ENCODE measurements at places on chromosomes 2 and 18.

DNA sequence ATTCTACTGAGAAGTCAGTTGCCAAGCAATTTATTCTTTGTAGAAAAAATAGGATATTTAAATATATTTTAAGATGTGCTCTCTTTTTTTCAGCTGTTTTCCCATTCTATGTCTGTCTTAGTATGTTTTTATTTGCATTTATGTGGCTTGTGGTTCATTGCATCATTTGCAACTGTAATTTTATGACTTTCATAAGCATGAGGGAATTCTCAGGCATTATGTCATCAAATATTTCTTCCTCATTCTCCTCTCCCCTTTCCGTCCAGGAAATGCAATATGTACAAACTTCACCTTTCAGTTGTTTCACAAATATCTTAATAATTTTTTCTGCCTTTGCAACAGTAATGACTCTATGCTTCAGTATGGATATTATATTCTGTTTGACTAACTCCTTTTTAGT, 560.2 kb upstream of the LRATD1 start:
- DNase-seq = no peak

GRCh38 chr2:216279031-216279430, 93.3 kb downstream of the MARCHF4 start:
- no peak for DNase-seq

- DNase-seq = no peak
Observed at GRCh38 chr2:187877391-187877790, 323.2 kb upstream of the TFPI start.

GRCh38 chr2:130875935-130876334, 39.2 kb downstream of the ARHGEF4 start:
- DNase-seq = no peak

DNA sequence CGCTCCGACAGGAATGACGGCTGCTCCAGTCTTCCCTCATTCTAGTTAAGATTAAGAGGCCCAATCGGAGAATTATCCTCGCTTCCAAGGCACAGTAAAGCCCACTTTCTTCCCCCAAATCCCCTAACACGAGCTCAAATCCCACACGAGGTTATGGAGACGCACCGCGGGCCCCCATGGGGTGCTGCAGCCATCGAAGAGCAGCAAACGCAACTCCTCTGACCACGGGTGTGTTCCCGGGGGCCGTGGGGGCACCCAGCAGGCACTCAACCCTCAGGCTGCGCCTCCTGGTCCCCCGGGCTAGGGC, 446 bp downstream of the COPS9 start:
- DNase-seq = peak; percentile 52

- no peak for DNase-seq
Observed at GRCh38 chr2:121473512-121473911, 57.2 kb upstream of the RNU4ATAC start.

- no peak for DNase-seq
Observed at GRCh38 chr2:30871440-30871839, 64.2 kb upstream of the CAPN13 start.

- DNase-seq = no peak
Observed at GRCh38 chr2:140696449-140696848, 1434.4 kb downstream of the LRP1B start.

- DNase-seq = no peak
Observed at GRCh38 chr2:234158812-234159211, 108.3 kb downstream of the SPP2 start.

GRCh38 chr18:75160364-75160763, 48.6 kb downstream of the PTGR3 start:
- DNase-seq = no peak

DNA sequence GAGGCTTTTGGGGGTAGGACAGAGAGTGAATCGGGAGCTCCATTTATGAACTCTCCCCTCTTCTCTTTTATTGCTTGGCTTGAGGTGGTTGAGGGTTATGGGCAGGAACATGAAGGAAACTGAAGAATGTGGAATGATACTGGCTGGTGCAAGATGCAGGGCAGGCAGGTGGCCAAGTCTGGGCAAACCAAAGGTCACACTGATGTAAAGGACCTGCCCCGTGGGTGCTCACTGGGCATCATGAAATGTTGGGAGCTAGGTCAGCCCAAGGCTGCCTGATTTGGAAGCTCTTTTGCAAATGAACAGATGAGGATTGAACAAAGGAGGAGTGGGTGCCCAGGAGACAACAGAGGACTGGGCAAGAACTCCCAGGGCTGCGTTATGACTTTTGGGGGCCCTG, 328.9 kb downstream of the CLIP4 start:
- DNase-seq = no peak

DNA sequence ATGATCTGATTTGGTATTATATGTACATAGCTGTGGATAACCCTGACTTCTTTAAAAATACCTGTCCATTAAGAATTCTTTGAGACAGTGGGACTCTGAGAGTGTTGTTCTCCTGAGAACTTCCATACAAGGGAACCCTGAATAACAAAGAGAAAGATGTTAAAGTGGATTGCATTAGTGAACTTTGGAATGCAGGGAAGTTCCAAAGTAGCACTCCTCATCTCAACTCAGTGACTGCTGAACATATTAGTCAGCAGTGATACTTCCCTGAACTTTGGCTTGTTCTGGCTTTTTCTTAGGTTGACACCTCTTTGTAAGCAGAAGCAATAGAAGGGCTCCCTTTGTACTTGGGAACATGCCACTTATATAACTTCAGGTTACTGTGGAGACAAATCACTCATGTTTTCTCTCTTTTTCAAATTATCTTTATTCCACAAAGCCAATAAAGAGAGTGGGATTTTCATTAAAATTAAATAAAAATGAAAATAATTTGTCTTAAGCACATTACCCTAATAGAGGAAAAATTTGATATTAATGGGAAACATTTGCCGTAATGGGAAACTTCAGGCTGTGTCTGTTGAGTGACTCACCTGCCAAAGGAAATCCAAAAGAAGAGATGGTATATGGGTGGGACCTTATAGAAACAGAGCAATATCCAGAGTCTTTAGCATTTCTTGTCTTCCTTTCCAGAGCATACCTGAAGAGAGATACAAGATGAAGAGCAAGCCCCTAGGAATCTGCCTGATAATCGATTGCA, 33.3 kb downstream of the CFLAR start:
- no peak for DNase-seq
